Type B pancreatic cell (in vitro differentiated cells): ENCODE measurements at places on chromosomes 16 and 17. TPM values are rescaled to one million over a fixed set of nuclear protein-coding genes. Genes with fewer than 3 reads are reported as not detected.
A peak's percentile ranks its signal among the peaks of the same experiment; 100 is the strongest.

- H3K27me3 ChIP-seq, result no peaks in the 10 kb centered on the region
- H3K4me1 ChIP-seq, result no peaks in the 10 kb centered on the region
- no peaks in the 10 kb centered on the region for H3K36me3 ChIP-seq
- DNase-seq, result no peak
- H3K27ac ChIP-seq, result no peak overlapping the region
Measured at GRCh38 chr17:82428546-82428945, 10.2 kb upstream of the OGFOD3 start.

DNA sequence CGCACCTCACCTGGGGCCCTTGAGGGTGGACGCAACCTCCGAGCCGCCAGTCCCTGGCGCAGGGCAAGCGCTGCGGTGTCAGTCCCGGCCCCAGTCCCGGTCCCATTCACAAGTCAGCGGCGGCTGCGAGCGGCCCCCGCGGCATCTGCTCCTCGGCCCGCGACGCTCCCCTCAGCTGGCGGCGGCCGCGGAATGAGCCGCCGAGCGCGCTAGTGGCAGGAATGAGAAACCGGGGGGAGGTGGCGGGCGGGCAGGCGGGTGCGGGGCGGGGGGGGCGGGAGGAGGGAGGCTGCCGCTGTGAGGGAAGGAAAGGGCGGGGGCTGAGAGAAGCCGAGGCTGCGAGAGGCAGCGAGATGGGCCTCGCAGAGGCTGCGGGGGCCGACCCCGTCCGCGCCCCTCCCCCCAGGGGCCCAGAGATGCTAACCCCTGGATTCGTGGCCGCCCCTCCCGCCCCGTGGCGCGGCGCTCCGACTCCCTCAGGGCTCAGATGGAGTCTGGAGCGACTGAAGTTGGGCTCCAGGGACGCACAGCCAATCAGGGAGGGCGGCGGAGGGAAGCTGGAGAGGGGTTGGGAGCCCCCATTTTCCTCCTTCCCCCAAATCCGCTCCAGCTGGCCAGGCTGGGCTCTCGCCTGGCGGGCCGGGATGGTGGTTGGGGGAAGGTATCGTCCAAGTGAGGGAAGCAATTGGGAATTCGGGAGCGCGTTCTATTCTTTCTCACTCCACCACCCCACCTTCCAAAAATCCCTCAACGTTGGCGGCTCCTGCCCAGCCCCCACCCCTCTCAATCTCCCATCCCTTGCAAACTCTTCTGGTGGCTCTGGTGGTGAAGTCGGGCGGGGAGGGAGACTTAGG, at the start of gene CDH11:
Gene CDH11 (minus strand): TSS at position 194 of the 854 bp plus-strand sequence. CDS start 117,194 bp downstream, outside the sequence.
- H3K4me3 ChIP-seq, result peak within 1 kb of the TSS; percentile 95
- H3K4me1 ChIP-seq, result peaks cover 28% of the 10 kb centered on the region
- H3K36me3 ChIP-seq, result peaks cover 17% of the 10 kb centered on the region
- peaks cover 75% of the 10 kb centered on the region for H3K27me3 ChIP-seq
- peak; percentile 86 for DNase-seq
- peak within 1 kb of the TSS; percentile 56 for H3K27ac ChIP-seq

DNA sequence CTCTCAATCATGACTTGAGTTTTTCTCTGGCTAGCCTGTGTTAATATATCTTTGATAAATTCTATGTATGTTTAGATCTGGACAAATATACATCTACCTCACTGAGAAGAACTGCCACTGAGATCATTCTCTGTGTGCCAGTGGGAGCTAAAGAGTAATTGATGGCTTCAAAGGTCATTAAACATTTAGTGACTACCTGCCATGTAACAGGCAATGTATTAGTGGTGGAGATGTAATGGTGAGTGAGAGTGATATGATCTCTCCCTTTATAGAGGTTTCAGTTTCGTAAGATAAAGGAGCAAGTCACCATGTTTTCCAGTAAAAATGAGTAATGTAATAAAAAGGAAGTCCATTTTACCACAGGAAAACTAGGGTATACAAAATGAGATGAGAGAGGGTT, 235.8 kb upstream of the CDH8 start:
- no peak overlapping the region for H3K27ac ChIP-seq
- no peak overlapping the region for H3K4me3 ChIP-seq
- DNase-seq, result no peak
- H3K4me1 ChIP-seq, result no peaks in the 10 kb centered on the region

- peaks cover 3% of the 10 kb centered on the region for H3K36me3 ChIP-seq
- no peaks in the 10 kb centered on the region for H3K27me3 ChIP-seq
- H3K27ac ChIP-seq, result peak overlapping the region; percentile 77
- peaks cover 19% of the 10 kb centered on the region for H3K4me1 ChIP-seq
- DNase-seq, result no peak
Measured at GRCh38 chr17:58364270-58364942, 12.4 kb upstream of the SUPT4H1 start.

GCSH gene
- total RNA-seq, result 39.6 and 50.8 TPM in 2 replicates

TMC5 gene
- 9.1 and 22.1 TPM in 2 replicates for total RNA-seq

- no peaks in the 10 kb centered on the region for H3K27me3 ChIP-seq
- peaks cover 43% of the 10 kb centered on the region for H3K36me3 ChIP-seq
- peak overlapping the region; percentile 80 for H3K4me3 ChIP-seq
- peak; percentile 68 for DNase-seq
Measured at GRCh38 chr17:49003557-49004511, 6.6 kb downstream of the IGF2BP1 start.

DNA sequence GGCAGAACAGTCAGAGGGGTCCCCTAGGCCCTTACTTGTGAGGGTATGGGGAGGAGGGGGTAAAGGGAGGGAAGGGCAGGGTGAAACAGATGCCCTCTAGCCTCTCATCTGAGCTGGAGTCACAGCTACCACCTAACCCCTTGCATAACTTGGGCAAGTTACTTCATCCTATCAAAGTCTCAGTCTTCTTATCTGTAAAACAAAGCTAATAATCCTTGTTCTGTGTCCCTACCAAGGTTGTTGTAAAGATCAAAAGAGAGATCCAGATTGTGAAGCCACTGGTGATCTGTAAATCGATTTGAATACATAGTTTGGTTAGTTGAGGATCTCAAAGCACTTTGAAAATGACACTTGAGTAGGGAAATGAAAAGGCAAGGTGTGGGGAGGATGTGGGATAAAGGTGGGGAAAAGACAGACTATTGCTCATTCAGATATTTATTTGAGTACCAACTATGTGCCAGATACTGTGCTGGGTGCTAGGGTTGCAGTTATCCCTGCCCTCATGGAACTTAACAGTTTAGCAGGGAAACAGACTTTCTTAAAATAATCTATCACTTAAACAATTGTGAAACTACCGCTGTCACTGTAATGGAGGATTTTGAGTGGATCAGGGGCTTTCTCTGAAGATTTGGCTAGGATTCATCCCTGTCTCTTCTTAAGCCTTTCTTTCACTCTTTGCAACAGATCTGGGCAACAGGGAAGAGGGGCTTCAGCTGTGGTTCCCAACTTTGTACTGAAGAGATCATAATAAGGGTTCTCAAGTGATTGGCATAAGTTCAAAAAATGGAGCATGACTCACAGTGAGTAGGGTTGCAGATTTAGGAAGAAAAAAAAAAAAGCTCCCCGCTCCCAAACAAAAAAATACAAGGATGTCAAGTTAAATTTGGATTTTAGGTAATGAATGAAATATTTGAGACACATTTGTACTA, 3.0 kb downstream of the HEATR9 start:
- H3K36me3 ChIP-seq, result peaks cover 3% of the 10 kb centered on the region
- no peak for DNase-seq
- H3K27ac ChIP-seq, result no peak overlapping the region
- peaks cover 13% of the 10 kb centered on the region for H3K4me1 ChIP-seq

CHD9NB gene
- total RNA-seq, result 2.6 and 4.4 TPM in 2 replicates

- H3K4me3 ChIP-seq, result peak overlapping the region; percentile 90
- DNase-seq, result peak; percentile 72
- peaks cover 17% of the 10 kb centered on the region for H3K27me3 ChIP-seq
- peak overlapping the region; percentile 76 for H3K27ac ChIP-seq
- peaks cover 13% of the 10 kb centered on the region for H3K36me3 ChIP-seq
Measured at GRCh38 chr16:19883296-19883965, 1.2 kb downstream of the GPRC5B start.

- no peaks in the 10 kb centered on the region for H3K4me1 ChIP-seq
- no peak overlapping the region for H3K27ac ChIP-seq
- no peak for DNase-seq
- peaks cover 5% of the 10 kb centered on the region for H3K27me3 ChIP-seq
Measured at GRCh38 chr16:64736857-64737256, 385.0 kb downstream of the CDH11 start.

DNA sequence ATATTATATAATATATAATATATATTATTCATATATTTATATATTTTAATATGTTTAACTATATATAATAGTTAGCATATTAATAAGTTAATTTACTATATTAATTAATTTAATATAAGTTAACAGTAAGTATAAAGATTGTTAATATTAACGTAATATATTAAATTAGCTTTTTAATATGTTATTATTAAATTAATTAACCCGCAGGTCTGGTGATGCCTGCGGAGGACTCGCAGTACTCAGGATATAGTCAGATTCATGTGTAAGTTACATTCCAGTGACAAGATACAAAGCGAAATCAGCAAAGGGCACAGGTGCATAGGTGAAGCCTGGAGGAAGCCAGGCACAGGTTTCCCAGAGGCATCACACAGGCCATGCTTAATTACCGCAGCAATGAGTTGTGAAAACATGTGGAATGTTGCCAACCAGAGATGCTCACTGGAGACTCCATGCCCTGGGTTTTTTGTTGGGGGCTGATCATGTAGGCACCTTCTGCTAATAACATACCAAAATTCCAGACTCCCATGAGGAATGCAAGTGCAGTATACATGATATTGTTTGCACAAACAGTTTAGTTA, 130.4 kb upstream of the MPHOSPH6 start:
- no peaks in the 10 kb centered on the region for H3K4me1 ChIP-seq
- H3K27ac ChIP-seq, result no peak overlapping the region
- no peaks in the 10 kb centered on the region for H3K36me3 ChIP-seq

ZSCAN10 gene
- total RNA-seq, result not detected in 2 replicates

- no peaks in the 10 kb centered on the region for H3K27me3 ChIP-seq
- peaks cover 11% of the 10 kb centered on the region for H3K36me3 ChIP-seq
- H3K4me1 ChIP-seq, result peaks cover 21% of the 10 kb centered on the region
- H3K4me3 ChIP-seq, result no peak overlapping the region
- H3K27ac ChIP-seq, result peak overlapping the region; percentile 89
Measured at GRCh38 chr17:80926591-80927250, 64.9 kb upstream of the CHMP6 start.

GRCh38 chr17:80539022-80539641, 5.5 kb upstream of the RPTOR start:
- no peaks in the 10 kb centered on the region for H3K36me3 ChIP-seq
- peaks cover 9% of the 10 kb centered on the region for H3K4me1 ChIP-seq
- peaks cover 9% of the 10 kb centered on the region for H3K27me3 ChIP-seq
- peak overlapping the region; percentile 49 for H3K4me3 ChIP-seq
- no peak overlapping the region for H3K27ac ChIP-seq

- peaks cover 5% of the 10 kb centered on the region for H3K36me3 ChIP-seq
- no peaks in the 10 kb centered on the region for H3K27me3 ChIP-seq
- no peak overlapping the region for H3K27ac ChIP-seq
- peaks cover 5% of the 10 kb centered on the region for H3K4me1 ChIP-seq
- no peak for DNase-seq
Measured at GRCh38 chr17:16301963-16302855, 51.1 kb downstream of the CENPV start.

DNA sequence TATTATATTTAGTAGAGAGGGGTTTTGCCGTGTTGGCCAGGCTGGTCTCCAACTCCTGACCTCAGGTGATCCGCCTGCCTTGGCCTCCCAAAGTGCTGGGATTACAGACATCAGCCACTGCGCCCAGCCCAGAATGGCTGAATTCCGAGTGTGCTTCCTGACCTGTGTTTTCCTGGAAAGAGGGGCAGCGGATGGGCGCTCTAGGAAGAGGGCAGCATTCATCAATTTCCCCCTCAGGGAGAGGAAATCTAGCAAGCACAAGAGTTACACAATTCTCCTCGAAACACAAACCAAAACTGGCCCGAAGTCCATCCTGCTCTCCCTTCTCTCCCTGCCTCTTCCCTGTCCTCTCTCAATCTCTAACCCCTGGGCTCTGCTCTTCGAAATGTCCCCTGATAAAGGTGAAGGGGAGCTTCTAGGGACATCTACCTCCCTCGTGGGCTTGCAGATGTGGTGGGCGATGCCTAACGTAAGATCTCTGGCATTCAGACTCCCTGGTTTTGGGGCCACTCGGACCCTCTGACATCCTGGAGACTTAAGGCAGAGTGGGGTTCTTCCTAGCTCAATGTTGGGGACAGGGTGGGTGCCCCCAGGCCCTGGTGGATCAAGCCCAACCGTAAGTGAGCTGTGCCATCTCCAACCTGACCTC, 1.0 kb downstream of the IL27 start:
- no peaks in the 10 kb centered on the region for H3K36me3 ChIP-seq
- no peak overlapping the region for H3K4me3 ChIP-seq
- no peak for DNase-seq

DNA sequence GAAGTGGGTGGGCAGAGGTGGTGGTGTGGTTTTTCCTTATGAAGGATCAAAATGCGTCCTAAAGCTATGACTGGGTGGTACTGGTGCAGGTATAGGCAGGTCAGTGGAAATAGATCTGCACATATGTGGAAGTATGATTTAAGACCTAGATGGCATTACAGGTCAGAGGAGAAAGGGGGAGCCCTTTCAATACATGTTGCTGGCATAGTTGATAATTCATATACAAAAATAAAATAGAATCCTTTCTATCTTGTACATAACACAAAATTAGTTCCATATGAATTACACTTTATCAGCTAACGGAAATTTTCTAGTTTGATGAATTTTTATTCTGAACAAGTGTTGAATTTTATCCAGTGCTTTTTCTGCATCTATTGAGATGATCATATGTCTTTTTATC, 20.8 kb upstream of the PIK3R5 start:
- no peak overlapping the region for H3K4me3 ChIP-seq
- no peaks in the 10 kb centered on the region for H3K4me1 ChIP-seq
- H3K27me3 ChIP-seq, result peaks cover 7% of the 10 kb centered on the region
- no peak overlapping the region for H3K27ac ChIP-seq

CCL1 gene
- not detected in 2 replicates for total RNA-seq

TEX19 gene
- 0.14 TPM in 1 of 2 replicates, not detected in the other for total RNA-seq

DNA sequence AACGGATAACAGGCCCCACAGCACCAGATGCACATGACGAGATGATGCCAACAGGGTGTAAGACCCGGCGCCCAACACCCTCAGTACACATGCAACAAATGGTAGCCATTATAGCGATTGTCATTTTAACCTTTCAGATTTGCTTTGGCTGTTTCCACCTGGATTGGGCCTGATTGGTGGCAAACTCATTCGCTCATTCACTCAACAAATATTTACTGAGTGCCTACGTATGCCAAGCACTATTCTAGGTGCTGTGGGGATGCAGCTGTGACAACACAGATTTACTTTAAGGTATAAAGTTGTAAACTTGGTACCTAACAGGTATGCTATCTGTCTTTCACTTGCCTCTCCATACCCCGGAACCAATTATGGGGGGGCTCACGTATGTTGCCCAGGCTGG, 66.8 kb downstream of the SRCIN1 start:
- no peak for DNase-seq
- no peak overlapping the region for H3K4me3 ChIP-seq
- no peak overlapping the region for H3K27ac ChIP-seq
- no peaks in the 10 kb centered on the region for H3K36me3 ChIP-seq
- H3K4me1 ChIP-seq, result peaks cover 12% of the 10 kb centered on the region
